ENCODE measurements at places on chromosomes 13 and 19. TPM values are rescaled to one million over a fixed set of nuclear protein-coding genes. Genes with fewer than 3 reads are reported as not detected.

- H3K4me1 ChIP-seq: no peaks in the 10 kb centered on the region
- no peak overlapping the region for H3K27ac ChIP-seq
- no peaks in the 10 kb centered on the region for H3K36me3 ChIP-seq
Measured at GRCh38 chr19:11747277-11747676, 8.5 kb upstream of the ZNF823 start.

PODNL1 gene
- total RNA-seq: 0.25 TPM

DNA sequence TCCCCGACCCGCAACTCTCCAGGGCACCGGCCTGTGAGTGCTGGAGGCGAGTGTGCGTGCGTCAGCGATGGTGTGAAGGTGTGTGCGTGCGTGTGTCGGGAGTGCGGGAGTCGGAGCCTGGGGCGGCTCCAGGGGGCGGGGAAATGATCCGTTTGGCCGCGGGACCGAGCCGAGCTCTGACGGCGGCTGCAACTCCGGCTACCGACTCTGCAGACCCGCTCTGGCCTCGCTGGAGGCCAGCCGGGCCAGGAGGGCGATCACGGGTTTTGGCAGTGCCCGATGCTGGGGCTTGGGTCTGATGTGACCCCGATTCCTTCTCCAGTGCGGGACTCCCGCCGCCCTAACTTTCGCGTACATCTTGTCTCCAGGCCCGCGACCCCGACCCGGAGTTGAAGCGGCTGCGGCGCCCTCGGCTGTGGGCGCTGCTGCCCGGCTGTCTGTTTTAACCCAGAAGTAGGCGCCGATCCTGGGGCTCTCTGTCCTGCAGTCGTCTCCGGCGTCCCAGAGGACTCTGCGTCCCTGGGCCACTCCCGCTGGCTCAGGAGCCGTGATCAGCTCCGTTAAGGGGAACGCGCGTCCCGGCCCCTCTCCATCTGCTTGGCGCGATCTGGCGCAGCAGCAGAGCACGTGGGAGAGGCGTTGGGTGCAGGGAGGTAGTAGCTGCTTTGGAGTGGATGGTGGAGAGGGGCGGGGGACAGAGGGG lies 1.2 kb downstream of the CHST8 start:
- H3K4me3 ChIP-seq: peak overlapping the region; percentile 38
- peaks cover 4% of the 10 kb centered on the region for H3K4me1 ChIP-seq
- DNase-seq: no peak
- no peaks in the 10 kb centered on the region for H3K36me3 ChIP-seq
- H3K27ac ChIP-seq: no peak overlapping the region

DNA sequence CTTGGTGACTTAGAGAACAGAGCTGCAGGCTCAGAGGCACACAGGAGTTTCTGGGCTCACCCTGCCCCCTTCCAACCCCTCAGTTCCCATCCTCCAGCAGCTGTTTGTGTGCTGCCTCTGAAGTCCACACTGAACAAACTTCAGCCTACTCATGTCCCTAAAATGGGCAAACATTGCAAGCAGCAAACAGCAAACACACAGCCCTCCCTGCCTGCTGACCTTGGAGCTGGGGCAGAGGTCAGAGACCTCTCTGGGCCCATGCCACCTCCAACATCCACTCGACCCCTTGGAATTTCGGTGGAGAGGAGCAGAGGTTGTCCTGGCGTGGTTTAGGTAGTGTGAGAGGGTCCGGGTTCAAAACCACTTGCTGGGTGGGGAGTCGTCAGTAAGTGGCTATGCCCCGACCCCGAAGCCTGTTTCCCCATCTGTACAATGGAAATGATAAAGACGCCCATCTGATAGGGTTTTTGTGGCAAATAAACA lies 9.9 kb downstream of the APOC1 start:
- no peak for DNase-seq
- H3K27me3 ChIP-seq: no peaks in the 10 kb centered on the region
- H3K27ac ChIP-seq: no peak overlapping the region
- H3K4me3 ChIP-seq: no peak overlapping the region

KLK2 gene
- total RNA-seq: not detected

DNA sequence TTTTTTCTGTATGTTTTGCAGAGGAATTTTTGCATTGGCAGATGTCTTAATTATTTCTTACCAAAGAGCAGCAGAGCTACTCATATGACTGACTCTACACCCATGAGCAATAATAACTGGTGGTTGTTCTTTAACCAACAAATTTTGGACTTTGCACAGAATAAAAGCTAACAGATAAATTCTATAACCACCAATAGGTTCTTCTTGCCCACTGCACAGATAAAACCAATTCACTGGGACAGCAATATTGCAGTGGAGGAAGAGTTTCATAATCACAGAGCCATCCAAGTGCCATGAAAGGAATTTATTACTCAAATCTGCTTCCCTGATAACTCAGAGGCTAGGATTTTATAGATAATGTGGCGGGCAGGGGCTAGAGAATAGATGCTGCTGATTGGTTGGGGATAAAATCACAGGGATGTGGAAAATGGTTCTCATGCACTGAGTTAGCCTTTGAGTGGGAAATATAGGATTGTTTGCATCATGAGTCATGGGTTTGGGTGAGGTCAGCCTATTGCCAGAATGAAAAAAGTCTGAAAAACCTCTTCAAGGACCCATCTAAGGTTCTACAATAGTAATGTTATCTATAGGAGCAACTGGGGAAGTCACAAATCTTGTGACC lies 104.3 kb upstream of the PCDH17 start:
- no peaks in the 10 kb centered on the region for H3K4me1 ChIP-seq
- no peak overlapping the region for H3K27ac ChIP-seq
- H3K36me3 ChIP-seq: no peaks in the 10 kb centered on the region
- DNase-seq: no peak

DNA sequence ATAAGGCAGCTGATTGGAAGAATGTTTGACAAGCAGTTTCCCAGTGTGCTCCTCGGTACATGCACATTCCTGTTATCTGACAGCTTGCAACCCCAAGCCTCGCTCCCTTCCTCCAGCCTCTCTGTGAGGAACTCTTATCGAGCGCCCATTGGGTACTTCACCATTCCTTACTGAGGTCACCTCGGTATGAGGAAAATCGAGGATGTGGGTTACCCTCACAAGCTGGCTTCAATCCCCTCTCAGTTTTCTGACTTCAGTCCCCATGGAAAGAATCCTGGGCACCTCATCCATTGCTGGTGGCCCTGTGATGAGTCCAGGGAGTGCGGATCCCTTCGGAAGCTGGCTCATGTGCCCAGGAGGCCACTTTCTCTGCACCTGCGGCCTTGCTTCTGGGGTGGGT lies 17.3 kb downstream of the TEX29 start:
- no peak for DNase-seq
- no peak overlapping the region for H3K4me3 ChIP-seq
- no peaks in the 10 kb centered on the region for H3K4me1 ChIP-seq
- no peaks in the 10 kb centered on the region for H3K36me3 ChIP-seq

- no peak overlapping the region for H3K27ac ChIP-seq
- DNase-seq: no peak
- no peak overlapping the region for H3K4me3 ChIP-seq
- H3K27me3 ChIP-seq: no peaks in the 10 kb centered on the region
Measured at GRCh38 chr19:17846146-17846545, 1.6 kb downstream of the JAK3 start.

ABHD13 gene
- total RNA-seq: 2.6 TPM

DNA sequence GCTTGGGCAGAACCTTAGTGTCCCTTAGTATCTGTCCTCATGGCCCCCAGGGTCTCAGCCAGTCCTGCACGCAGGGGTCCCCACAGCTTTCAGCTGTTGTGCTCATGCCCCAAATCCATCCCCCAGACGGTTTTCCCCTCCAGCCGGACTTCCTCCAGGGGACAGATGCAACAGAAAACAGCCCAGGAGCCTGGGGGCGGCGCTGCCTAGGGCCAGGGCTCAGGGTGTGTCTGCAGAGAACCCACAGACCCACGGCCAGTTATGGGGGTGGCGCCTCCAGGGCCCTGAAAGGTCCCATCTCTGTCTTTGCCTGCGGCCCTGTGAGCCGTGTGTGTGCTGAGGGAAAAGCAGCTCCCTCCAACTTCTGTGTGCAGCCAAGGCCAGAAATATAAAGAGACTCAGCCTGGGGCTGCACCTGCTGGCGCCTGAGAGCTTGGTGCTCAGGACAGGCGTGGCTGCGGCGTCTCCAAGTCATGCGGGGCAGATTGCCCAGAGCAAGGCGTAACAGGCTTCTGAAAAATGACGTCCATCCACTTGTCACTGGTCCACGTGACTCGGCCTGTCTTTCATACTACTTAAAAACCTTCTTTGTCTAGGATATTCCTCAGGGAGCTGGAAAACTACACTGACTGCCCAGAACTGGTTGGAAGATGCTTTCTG lies 22.1 kb upstream of the F7 start:
- H3K4me1 ChIP-seq: no peaks in the 10 kb centered on the region
- H3K27ac ChIP-seq: no peak overlapping the region
- no peaks in the 10 kb centered on the region for H3K36me3 ChIP-seq
- H3K27me3 ChIP-seq: no peaks in the 10 kb centered on the region
- DNase-seq: no peak
- H3K4me3 ChIP-seq: no peak overlapping the region

GRCh38 chr19:4140237-4140711 lies 13.2 kb upstream of the CREB3L3 start:
- H3K36me3 ChIP-seq: no peaks in the 10 kb centered on the region
- H3K27ac ChIP-seq: no peak overlapping the region
- H3K27me3 ChIP-seq: no peaks in the 10 kb centered on the region
- no peak overlapping the region for H3K4me3 ChIP-seq

DNA sequence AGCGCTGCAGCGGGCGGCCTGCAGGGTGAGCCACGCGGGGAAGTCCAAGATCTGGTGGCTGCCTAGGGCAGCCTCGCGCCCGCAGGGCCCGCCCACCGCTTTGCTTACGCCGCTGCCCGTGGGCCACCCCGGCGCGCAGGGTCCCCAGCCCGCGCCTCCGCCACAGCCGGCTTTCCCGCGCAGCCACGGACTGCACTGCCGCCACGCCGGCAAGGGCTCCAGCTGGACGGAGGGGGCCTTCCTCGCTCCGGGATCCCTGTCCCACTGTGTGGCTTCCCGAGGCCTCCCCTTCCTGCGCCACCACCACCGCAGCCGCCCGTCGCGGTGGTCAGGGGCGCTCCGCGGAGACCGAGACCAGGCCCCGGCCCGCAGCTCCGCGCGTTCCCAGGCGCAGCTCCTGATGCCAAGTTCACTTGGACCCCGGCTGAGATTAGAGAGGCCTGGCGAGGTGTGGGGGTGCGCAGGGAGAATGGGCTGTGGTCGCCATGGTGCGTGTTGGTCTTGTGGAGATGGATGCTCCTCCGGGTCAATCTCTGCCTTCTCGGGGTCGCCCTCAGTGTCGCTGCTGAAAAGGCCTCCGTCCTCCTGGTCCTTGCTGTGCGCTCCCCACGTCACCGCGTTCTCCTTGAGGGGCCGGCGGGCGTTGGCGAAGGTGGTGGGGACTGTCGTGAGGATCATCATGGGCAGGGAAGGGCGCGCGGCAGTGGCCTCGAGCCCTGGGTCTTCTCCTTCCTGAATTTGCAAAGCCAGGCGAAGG lies 17.9 kb upstream of the RNF17 start:
- H3K4me1 ChIP-seq: no peaks in the 10 kb centered on the region
- no peaks in the 10 kb centered on the region for H3K36me3 ChIP-seq
- peaks cover 7% of the 10 kb centered on the region for H3K27me3 ChIP-seq
- no peak overlapping the region for H3K27ac ChIP-seq
- DNase-seq: no peak
